ENCODE measurements at places on chromosomes 2 and 18. TPM values are rescaled to one million over a fixed set of nuclear protein-coding genes. Genes with fewer than 3 reads are reported as not detected.

Gene FOSL2
- total RNA-seq: 26.5 TPM

Gene ABCB11
- total RNA-seq: not detected

Gene SPATA3
- total RNA-seq: not detected

Gene DNAH6
- total RNA-seq: not detected

Gene PLGLB2
- total RNA-seq: 0.23 TPM

Gene KIF5C
- 0.08 TPM for total RNA-seq

Gene PLB1
- total RNA-seq: 0.23 TPM
